ENCODE measurements at places on chromosomes 1 and 21. TPM values are rescaled to one million over a fixed set of nuclear protein-coding genes. Genes with fewer than 3 reads are reported as not detected.

GRCh38 chr1:43359696-43360095 lies 915 bp downstream of the CDC20 start:
- peaks cover 27% of the 10 kb centered on the region for H3K4me1 ChIP-seq
- peaks cover 35% of the 10 kb centered on the region for H3K36me3 ChIP-seq
- DNase-seq = no peak
- peak overlapping the region; percentile 88 for H3K4me3 ChIP-seq
- no peaks in the 10 kb centered on the region for H3K27me3 ChIP-seq

DNA sequence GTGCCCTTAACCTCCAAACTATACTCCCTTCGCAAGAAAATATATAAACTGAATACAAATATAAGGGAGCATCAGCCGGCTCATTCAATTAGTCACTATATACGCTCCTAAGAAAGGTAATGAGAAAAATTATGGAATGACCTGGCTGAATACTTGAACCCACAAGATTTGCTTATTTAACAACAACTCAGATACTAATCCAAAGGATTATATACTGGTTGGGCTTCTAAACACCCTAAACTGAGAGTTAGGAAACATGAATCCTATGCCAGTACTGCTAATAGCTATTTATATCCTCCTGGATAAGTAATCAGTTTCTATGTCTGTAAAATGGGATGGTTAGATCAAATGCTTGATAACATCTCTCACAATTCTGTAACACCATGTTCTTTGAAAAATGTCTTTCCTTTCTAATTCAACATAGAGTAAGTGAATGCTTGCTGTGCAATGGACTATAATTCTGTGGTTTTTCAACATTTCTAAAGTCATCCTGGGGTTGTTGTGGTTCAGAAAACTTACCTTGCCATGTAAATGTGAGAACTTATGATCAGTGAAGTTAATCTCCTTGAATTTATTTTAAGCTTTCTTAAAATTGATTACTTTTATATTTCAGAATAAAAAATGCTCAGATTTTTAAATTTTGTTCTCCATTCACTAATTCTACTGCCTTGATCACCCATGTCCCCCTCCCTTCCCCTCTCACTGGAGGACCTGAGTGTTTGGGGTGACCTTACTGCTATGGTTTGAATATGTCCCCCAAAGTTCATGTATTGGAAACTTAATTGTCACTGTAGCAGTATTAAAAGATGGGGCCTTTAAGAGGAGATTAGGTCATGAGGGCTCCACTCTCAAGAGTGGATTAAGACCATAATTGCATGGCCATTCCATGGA lies 14.5 kb downstream of the DUSP10 start:
- no peak overlapping the region for H3K27ac ChIP-seq
- peaks cover 4% of the 10 kb centered on the region for H3K36me3 ChIP-seq
- peaks cover 2% of the 10 kb centered on the region for H3K4me1 ChIP-seq
- no peaks in the 10 kb centered on the region for H3K27me3 ChIP-seq

GRCh38 chr1:4771721-4772120 lies 117.3 kb downstream of the AJAP1 start:
- no peaks in the 10 kb centered on the region for H3K4me1 ChIP-seq
- no peak overlapping the region for H3K4me3 ChIP-seq
- DNase-seq = no peak

DNA sequence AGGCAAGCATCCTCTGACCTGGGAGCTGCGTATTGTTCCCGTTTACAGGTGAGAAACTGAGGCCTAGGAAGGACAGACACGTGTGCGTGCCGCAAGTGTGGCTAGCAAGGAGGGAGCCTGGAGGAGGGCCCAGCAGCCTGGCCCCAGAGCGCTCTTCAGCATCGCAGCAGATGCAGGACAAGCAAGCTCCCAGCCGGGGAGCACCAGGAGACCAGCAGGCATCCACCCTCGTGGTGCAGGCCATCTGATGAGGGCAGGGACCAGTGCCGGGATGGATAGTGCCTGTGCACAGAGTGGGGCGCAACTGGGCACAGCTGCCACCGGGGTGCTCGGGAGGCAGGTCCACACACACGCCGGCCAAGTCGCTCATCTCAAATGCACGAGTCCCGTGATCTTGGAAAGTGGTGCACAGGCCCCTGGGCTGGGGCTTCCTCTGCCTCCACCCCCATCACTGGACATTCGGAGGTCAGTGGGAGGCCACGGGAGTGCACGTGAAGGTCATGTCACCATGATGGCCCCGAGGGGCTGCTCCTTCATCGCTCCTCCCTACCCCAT lies 55.1 kb downstream of the COL18A1 start:
- no peak overlapping the region for H3K4me3 ChIP-seq
- no peak overlapping the region for H3K27ac ChIP-seq
- H3K27me3 ChIP-seq = no peaks in the 10 kb centered on the region
- peaks cover 5% of the 10 kb centered on the region for H3K4me1 ChIP-seq

DNA sequence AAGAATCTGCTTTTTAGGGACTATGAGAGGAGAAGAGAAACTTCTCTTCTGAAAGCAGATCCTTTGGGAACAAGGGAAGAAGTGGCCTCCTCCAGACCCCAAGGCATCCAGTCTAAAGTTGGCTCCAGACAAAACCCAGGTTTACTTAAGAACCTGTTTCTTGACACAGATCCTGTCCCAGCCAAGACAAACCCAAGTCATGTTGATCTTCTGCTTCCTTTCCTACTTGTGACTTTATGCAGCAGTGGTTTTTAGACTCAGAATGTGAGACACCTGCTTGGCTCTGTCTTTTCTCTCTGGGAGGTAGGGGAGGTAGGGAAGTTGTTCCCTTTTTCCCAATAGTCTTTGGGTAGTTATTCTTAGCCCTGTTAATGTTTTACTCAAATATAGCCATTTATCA lies 38.3 kb downstream of the ELAPOR1 start:
- no peak overlapping the region for H3K4me3 ChIP-seq
- no peak overlapping the region for H3K27ac ChIP-seq
- H3K4me1 ChIP-seq = no peaks in the 10 kb centered on the region
- H3K27me3 ChIP-seq = no peaks in the 10 kb centered on the region
- no peak for DNase-seq

- H3K4me3 ChIP-seq = no peak overlapping the region
- H3K36me3 ChIP-seq = no peaks in the 10 kb centered on the region
- peaks cover 6% of the 10 kb centered on the region for H3K4me1 ChIP-seq
Observed at GRCh38 chr1:17056551-17056950, 2.7 kb upstream of the SDHB start.

- H3K36me3 ChIP-seq = no peaks in the 10 kb centered on the region
- no peak overlapping the region for H3K4me3 ChIP-seq
- H3K27ac ChIP-seq = no peak overlapping the region
- H3K27me3 ChIP-seq = no peaks in the 10 kb centered on the region
Observed at GRCh38 chr1:169527001-169527400, 41.3 kb upstream of the SLC19A2 start.

GRCh38 chr1:18151436-18152122 lies 44.0 kb downstream of the IGSF21 start:
- H3K4me1 ChIP-seq = no peaks in the 10 kb centered on the region
- no peak for DNase-seq
- H3K36me3 ChIP-seq = no peaks in the 10 kb centered on the region
- H3K27me3 ChIP-seq = no peaks in the 10 kb centered on the region

DNA sequence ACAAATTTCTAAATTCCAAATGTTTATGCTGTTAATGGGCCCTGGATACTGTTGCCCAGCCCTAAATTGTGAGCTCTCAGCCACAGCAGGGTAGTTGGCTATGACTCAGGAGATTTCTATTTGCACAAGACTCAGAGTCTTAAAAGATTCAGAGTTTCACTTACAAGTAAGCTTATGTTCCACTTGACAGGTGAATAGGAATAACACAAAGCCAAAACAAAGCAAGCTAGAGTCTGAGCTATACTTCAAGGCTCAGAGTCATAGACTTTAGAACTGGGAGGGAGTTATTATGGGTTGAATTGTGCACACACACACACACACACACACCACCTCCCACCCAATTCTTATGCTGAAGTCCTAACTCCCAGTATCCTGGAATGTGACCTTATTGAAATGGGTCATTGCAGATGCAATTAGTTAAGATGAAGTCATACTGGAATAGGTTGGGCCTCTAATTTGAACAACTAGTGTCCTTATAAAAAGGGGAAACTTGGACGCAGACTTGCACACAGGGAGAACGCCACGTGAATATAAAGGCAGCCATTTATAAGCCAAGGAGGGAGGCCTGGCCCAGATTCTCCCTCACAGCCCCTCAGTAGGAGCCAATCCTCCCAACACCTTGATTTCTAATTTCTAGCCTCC lies 30.2 kb downstream of the PRDX6 start:
- no peak overlapping the region for H3K27ac ChIP-seq
- H3K4me3 ChIP-seq = no peak overlapping the region
- H3K36me3 ChIP-seq = no peaks in the 10 kb centered on the region
- H3K27me3 ChIP-seq = no peaks in the 10 kb centered on the region

GRCh38 chr1:46725736-46726108 lies 6.8 kb upstream of the EFCAB14 start:
- H3K27ac ChIP-seq = no peak overlapping the region
- no peaks in the 10 kb centered on the region for H3K36me3 ChIP-seq
- no peak overlapping the region for H3K4me3 ChIP-seq
- no peaks in the 10 kb centered on the region for H3K4me1 ChIP-seq
- DNase-seq = no peak
- H3K27me3 ChIP-seq = no peaks in the 10 kb centered on the region

GRCh38 chr1:228456252-228457016 lies 30.7 kb upstream of the RNF187 start:
- H3K36me3 ChIP-seq = no peaks in the 10 kb centered on the region
- peak overlapping the region; percentile 38 for H3K4me3 ChIP-seq
- no peak overlapping the region for H3K27ac ChIP-seq
- peaks cover 6% of the 10 kb centered on the region for H3K4me1 ChIP-seq
- peaks cover 74% of the 10 kb centered on the region for H3K27me3 ChIP-seq
- no peak for DNase-seq

DNA sequence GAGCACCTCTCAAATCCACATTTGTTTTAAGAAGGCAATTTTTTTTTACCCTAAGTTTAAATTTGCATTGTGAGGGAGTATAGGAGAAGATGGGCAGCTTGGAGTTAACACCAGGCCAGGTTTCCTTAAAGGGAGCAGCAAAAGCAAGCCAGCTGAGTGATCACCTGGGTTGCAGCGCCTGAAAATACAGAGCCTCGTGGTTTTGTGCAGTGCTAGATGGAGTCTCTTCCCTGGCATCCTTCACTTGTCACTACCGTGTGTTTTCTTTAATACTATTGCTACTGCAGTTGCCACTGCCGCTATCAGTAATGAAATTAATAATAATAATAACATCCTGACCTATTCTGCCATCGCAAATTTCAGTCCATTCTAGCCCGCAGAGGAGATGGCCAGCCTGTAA lies 35.2 kb upstream of the VAV3 start:
- no peak for DNase-seq
- no peaks in the 10 kb centered on the region for H3K4me1 ChIP-seq
- H3K36me3 ChIP-seq = no peaks in the 10 kb centered on the region
- H3K27ac ChIP-seq = no peak overlapping the region

DNA sequence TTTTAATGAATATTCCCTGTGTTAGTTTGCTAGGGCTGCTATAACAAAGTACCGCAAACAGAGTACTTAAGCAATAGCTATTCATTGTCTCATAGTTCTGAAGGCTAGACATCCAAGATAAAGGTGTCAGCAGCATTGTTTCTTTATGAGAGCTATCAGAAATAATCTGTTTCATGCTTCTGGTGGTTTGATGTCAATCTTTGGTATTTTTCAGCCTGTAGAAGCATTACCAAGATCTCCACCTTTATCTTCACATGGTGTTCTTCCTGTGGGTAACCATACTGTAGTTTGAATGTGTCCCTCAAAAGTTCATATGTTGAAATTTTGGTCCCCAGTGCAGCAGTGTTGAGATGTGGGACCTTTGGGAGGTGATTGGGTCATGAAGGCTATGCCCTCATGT lies 7.4 kb downstream of the RBM11 start:
- no peaks in the 10 kb centered on the region for H3K27me3 ChIP-seq
- no peak for DNase-seq
- H3K4me3 ChIP-seq = no peak overlapping the region
- no peaks in the 10 kb centered on the region for H3K4me1 ChIP-seq
- H3K36me3 ChIP-seq = no peaks in the 10 kb centered on the region

- peak overlapping the region; percentile 96 for H3K27ac ChIP-seq
- no peaks in the 10 kb centered on the region for H3K27me3 ChIP-seq
- H3K4me1 ChIP-seq = peaks cover 77% of the 10 kb centered on the region
- H3K36me3 ChIP-seq = no peaks in the 10 kb centered on the region
- peak; percentile 63 for DNase-seq
Observed at GRCh38 chr1:13498553-13498952, 15.2 kb downstream of the LRRC38 start.

GRCh38 chr1:237119091-237119490 lies 77.1 kb downstream of the RYR2 start:
- no peak for DNase-seq
- H3K4me3 ChIP-seq = no peak overlapping the region
- H3K4me1 ChIP-seq = no peaks in the 10 kb centered on the region
- no peaks in the 10 kb centered on the region for H3K36me3 ChIP-seq

DNA sequence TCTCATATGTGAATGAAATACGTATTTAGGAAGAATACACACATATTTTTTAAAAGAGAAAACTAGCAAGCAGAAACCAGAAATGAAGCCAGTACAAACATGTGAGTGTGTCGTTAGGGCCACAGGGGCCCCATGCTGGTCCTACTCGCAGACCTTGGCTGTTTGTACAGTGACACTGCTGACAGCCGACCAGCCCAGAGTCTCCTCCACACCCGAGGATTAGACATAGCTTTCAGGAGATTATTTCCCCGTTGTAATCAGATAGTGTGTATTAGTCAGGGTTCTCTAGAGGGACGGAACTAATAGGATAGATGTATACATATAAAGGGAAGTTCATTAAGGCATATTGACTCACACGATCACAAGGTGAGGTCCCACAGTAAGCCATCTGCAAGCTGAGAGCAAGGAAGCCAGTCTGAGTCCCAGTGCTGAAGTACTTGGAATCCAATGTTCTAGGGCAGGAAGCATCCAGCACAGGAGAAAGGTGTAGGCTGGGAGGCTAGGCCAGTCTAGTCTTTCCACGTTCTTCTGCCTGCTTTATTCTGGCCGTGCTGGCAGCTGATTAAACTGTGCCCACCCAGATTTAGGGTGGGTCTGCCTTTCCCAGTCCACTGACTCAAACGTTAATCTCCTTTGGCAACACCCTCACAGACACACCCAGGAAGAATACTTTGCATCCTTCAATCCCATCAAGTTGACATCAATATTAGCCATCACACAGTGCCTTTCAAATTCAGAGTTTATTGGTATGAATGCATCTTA lies 51.2 kb downstream of the DIP2A start:
- DNase-seq = no peak
- H3K4me1 ChIP-seq = peaks cover under 1% of the 10 kb centered on the region
- H3K36me3 ChIP-seq = peaks cover 31% of the 10 kb centered on the region

DNA sequence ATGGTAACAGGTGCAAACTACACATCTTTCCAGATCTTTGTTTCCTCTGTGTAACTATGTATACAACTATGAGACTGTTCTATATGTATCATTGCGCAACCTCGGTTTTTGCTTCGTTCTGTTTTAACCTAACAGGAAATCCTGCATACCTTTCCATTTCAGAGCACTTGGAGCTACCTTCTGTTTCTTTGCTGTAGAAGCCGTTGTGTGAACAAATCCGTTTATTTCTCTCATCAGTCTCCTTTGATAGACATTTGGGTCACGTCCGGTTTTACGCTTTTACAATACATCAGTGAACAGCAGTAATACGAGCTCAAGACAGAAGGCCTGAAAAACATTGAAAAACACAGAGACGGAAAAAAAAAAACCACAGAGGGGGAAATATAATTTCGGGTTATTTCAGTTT lies 10.5 kb downstream of the ATP5IF1 start:
- no peaks in the 10 kb centered on the region for H3K36me3 ChIP-seq
- H3K27me3 ChIP-seq = no peaks in the 10 kb centered on the region
- H3K4me3 ChIP-seq = peak overlapping the region; percentile 69
- H3K27ac ChIP-seq = peak overlapping the region; percentile 94
- H3K4me1 ChIP-seq = peaks cover 17% of the 10 kb centered on the region
- DNase-seq = peak; percentile 91

LENEP gene
- total RNA-seq = 0.09 TPM

TNFAIP8L2 gene
- 30.0 TPM for total RNA-seq

PM20D1 gene
- 0.09 TPM for total RNA-seq

S100A16 gene
- total RNA-seq = 28.8 TPM

DPYD gene
- 29.4 TPM for total RNA-seq

CDK18 gene
- 1.8 TPM for total RNA-seq

GPX7 gene
- 30.9 TPM for total RNA-seq

CLDN14 gene
- total RNA-seq = 0.14 TPM

CELA2B gene
- total RNA-seq = 0.28 TPM

All from thymus (tissue), 14 donors.